ENCODE measurements at places on chromosomes 5 and 9.

DNA sequence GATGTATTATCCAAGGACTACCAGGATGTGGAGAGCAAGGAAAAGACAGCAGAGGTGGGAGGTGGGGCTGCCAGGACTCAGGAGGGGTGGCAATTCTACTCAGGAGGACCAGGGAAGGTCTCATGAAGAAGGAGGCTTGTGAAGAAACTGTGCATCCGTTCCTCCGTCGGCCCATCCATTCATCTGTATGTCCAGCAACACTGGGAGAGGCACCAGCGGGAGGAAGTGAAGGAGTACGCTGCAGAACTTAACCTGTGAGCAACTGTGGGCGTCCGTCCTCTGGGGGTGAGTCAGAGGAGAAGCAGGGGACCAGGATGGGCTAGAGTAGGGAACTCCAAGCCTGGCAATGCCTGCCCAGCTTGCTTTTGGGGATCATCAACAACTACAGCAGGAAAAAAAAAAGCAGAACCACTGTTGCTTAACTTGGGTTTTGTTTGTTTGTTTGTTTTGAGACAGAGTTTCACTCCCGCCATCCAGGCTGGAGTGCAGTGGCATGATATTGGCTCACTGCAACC, 47.3 kb upstream of the NEURL1B start:
- no peak for DNase-seq
- peaks cover 8% of the 10 kb centered on the region for H3K27me3 ChIP-seq
- H3K4me1 ChIP-seq, result no peaks in the 10 kb centered on the region
- H3K36me3 ChIP-seq, result no peaks in the 10 kb centered on the region

DNA sequence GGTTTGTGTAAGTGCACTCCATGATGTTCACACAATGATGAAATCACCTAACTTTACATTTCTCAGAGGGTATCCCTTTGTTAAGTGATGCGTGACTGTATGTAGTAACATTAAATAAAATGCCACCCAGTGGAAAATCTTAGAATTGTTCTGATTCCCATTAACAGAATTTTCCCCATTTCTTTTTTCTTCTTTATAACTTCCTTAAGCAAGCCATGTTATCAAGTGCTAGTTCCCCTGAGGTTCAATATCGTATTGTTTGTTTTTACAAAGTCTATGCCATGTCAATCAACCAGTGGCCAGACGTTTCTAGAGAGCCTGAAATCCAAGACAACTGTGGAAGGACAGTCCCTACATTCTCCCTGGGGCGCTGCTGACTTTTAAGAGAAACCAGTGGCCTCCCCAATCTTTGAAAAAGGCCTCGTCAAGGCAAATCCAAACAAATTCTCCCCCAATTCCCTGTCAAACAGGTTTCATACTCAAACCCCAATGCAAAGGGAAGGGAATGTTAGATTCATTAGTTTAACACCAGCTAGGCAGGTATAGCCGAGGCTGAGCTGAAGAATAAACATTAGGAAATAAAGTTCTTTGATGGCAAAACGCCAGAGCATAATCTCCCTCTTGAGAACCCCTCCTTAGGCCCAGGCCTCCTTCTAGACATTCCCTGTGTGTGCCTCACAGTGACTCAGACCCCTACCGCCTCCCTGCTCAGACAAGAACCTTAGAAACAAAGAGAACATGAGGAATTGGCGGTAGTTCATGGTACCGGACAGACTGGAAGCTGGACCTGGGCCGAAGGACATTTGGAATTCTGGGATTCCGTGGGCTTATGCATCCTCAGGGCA, 198.7 kb downstream of the GNA14 start:
- H3K4me1 ChIP-seq, result peaks cover 5% of the 10 kb centered on the region
- DNase-seq, result no peak
- H3K27ac ChIP-seq, result no peak overlapping the region
- no peaks in the 10 kb centered on the region for H3K36me3 ChIP-seq

DNA sequence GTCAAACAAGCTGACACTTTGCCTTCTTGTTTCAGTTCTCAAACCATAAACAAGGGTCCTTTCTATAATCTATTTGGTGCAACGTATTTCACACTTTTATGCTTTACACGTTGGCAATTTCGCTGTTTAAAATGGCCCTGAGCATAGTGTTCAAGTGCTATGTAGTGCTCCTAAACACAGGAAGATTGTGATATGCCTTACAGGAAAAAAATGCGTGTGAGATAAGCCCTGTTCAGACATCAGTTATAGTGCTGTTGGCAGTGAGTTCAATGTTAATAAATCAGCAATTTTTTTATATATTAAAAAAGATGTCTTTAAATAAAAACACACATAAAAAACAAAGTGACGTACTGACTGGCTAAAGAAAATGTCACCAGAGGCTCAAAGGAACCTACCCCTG, 23.9 kb downstream of the CLINT1 start:
- no peak overlapping the region for H3K4me3 ChIP-seq
- H3K27me3 ChIP-seq, result no peaks in the 10 kb centered on the region
- no peak for DNase-seq
- peaks cover 18% of the 10 kb centered on the region for H3K36me3 ChIP-seq

GRCh38 chr9:83155733-83156132, 92.8 kb upstream of the RASEF start:
- no peak overlapping the region for H3K27ac ChIP-seq
- no peaks in the 10 kb centered on the region for H3K27me3 ChIP-seq
- DNase-seq, result no peak
- no peaks in the 10 kb centered on the region for H3K36me3 ChIP-seq
- H3K4me1 ChIP-seq, result no peaks in the 10 kb centered on the region

DNA sequence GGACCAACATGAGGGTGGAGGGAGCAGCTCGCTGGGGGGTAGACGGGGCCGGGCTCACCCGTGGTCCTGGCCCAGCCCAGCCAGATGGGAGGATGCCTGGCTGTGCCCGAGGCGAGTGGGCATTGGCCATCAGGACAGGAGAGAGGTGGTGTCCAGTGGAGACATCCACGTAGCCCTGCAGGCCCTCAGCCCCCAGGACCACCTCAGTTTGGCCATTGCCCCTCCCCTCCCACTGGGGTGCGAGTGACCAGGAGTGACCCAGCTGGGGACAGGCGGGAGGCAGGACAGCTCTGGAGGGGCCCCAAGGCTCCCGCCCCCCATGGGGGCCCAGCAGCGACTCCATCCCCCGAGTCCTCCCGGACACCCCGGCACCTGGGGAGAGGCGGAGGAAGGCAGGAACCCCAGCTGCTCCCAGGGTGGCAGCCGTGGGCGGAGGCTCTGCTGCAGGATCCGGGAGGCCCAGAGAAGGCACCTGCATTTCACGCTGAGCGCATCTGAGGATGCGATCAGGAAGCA, 8.3 kb downstream of the NOXA1 start:
- no peak for DNase-seq
- H3K4me1 ChIP-seq, result peaks cover 13% of the 10 kb centered on the region
- peaks cover 2% of the 10 kb centered on the region for H3K27me3 ChIP-seq
- no peaks in the 10 kb centered on the region for H3K36me3 ChIP-seq
- H3K27ac ChIP-seq, result no peak overlapping the region

DNA sequence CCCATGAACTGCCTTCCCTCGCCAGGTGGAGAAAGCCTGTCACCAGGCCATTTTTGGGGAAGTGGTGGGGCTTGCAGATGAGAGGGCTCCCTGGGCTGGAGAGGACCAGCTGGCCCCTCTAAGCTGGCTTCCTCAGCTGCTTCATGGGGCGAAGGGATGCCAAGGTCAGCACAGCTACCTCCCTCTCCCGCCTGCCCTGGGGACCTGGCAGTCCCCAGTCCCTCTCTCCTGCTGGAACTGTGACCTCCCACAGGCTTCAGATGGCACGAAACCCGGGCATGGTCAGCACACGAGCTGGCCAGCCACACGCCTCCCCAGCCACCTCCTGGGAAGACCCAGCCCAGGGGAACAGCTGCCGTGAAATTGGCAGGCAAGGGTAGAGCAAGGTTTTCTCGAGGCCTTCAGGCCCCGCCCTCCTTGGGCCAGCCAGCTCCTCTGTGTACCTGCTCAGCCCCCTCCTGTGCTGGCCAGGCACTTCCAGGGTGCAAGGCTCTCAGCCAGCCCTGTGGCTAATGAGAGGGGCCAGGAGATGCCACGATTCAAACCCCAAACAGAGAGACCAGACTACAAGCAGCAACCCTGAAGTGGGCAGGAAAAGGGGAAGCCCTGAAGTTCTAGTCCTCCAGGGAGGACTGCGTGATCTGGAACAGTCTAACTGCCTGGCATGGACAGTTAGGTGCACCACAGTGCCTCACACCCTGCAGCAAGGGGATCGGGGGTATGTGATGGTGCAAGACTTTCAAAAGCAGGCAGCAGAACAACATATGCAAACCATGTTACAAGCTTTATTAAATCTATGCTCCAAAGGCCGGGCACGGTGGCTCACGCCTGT, 12.9 kb downstream of the PLPP7 start:
- H3K4me3 ChIP-seq, result no peak overlapping the region
- DNase-seq, result no peak
- H3K36me3 ChIP-seq, result no peaks in the 10 kb centered on the region
- peaks cover 8% of the 10 kb centered on the region for H3K4me1 ChIP-seq

- DNase-seq, result no peak
- H3K27me3 ChIP-seq, result no peaks in the 10 kb centered on the region
- H3K4me1 ChIP-seq, result peaks cover 25% of the 10 kb centered on the region
- H3K4me3 ChIP-seq, result no peak overlapping the region
These were observed 171.1 kb downstream of the DOCK2 start for GRCh38 chr5:169808118-169808581.

DNA sequence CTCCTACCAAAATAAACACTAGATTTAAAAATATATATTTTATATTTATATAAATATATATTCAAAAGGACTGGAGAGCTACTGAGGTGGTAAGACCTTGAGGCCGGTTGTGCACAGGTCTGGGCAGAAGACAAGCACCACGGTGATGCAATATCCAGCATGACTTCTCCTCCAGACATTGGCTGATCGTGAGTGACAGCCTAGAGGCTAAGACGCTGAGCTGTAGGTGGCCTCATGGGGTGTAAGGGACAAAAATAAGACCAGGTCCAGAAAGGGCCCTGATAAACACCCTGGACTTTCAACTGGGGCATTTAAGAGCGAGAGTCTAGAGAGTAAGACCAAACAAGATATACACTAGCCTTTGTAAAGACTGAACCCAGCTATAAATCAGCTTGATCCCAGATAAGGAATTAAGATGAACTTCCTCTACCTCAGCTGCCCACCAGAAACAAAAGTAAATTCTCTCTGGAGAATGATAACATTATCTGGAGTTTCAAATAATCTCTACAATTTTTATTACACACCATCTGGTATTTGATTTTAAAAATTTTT, 14.2 kb upstream of the C5orf47 start:
- H3K4me1 ChIP-seq, result peaks cover 10% of the 10 kb centered on the region
- H3K27ac ChIP-seq, result no peak overlapping the region
- no peak overlapping the region for H3K4me3 ChIP-seq
- no peaks in the 10 kb centered on the region for H3K36me3 ChIP-seq
- no peak for DNase-seq

All from activated B cell treated with CpG ODN at 0.5 μM for 24 hours (primary cell).